Muscle of leg (tissue), 16 donors: ENCODE measurements at places on chromosomes 5 and 9. TPM values are rescaled to one million over a fixed set of nuclear protein-coding genes. Genes with fewer than 3 reads are reported as not detected.

DNA sequence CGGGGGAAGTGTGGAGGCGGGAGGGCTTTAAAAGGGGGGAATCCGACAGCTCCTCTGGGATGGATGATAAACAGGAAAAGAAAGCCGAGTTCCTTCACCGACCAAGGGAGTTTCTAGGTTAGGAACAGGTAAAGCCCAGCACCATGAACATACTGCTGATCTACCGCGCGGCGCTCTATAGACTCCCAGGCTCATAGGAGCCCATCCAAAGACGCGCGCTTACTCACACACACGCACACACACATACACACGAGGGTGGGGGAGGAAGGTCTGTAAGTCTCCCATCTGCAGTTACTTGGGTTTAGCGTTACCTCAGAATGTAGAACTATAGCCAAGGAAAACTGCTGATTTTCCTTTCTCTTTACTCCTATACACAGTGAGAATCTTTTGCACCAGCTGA is 2.6 kb upstream of the GABRB2 start:
- no peaks in the 10 kb centered on the region for H3K36me3 ChIP-seq
- peaks cover 51% of the 10 kb centered on the region for H3K27me3 ChIP-seq
- H3K27ac ChIP-seq: no peak overlapping the region
- peak overlapping the region; percentile 13 for H3K4me3 ChIP-seq

- H3K36me3 ChIP-seq: peaks cover 19% of the 10 kb centered on the region
- H3K4me3 ChIP-seq: no peak overlapping the region
- H3K27me3 ChIP-seq: no peaks in the 10 kb centered on the region
These were observed 14.1 kb upstream of the SLC25A51 start for GRCh38 chr9:37917801-37918664.

- no peak for DNase-seq
- H3K27ac ChIP-seq: no peak overlapping the region
- H3K4me3 ChIP-seq: no peak overlapping the region
- no peaks in the 10 kb centered on the region for H3K36me3 ChIP-seq
These were observed 18.8 kb downstream of the KLF9 start for GRCh38 chr9:70395652-70396051.

- no peak overlapping the region for H3K27ac ChIP-seq
- H3K36me3 ChIP-seq: no peaks in the 10 kb centered on the region
- no peaks in the 10 kb centered on the region for H3K27me3 ChIP-seq
- H3K4me3 ChIP-seq: no peak overlapping the region
These were observed 111.1 kb upstream of the FBXL7 start for GRCh38 chr5:15388866-15389265.

- H3K27ac ChIP-seq: no peak overlapping the region
- H3K36me3 ChIP-seq: no peaks in the 10 kb centered on the region
- DNase-seq: no peak
- no peak overlapping the region for H3K4me3 ChIP-seq
- no peaks in the 10 kb centered on the region for H3K27me3 ChIP-seq
- peaks cover 15% of the 10 kb centered on the region for H3K4me1 ChIP-seq
These were observed 51.3 kb upstream of the ASTN2 start for GRCh38 chr9:117466111-117466510.

GRCh38 chr5:171447226-171447625 is 27.8 kb downstream of the FGF18 start:
- no peak overlapping the region for H3K4me3 ChIP-seq
- peaks cover 28% of the 10 kb centered on the region for H3K4me1 ChIP-seq
- no peak overlapping the region for H3K27ac ChIP-seq
- H3K36me3 ChIP-seq: peaks cover 11% of the 10 kb centered on the region
- DNase-seq: no peak
- H3K27me3 ChIP-seq: peaks cover 8% of the 10 kb centered on the region

DNA sequence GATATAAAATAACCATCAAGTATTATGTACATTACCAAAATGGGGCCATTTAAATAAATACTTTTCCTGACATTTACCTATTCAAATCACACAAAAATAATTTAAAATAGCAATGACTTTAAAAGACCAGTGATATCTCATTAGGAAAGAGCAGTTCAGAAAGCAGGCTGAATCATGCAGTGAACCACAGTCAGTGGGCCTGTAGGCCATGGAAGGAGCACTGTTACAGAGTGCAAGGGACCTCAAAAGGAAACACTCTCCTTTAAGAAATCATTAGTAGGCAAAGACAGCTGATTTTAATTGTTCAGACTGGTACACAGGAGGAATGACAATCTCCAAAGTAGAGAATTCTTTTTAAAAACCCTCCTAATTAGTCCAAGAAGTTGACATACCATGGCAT is 283.5 kb upstream of the EFNA5 start:
- no peaks in the 10 kb centered on the region for H3K27me3 ChIP-seq
- no peak overlapping the region for H3K27ac ChIP-seq
- no peak for DNase-seq

DNA sequence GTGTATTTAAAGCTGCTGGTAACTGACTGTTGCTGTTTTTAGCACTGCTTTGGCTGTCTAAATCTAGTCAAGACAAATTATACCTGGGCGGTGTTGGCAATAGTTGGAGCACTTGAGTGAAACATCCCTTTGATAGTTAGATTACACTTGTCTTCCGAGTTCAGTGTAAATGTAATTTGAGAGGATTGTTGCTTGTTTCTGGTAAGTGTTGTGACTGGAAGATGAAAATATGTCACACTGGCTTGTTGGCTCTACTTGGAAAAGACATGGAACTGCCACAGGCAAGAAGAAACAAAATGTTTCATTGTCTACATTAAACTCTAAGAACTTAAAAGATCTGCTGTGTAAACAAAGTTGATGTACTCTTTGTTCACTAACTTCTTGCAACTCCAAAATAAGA is 49.2 kb upstream of the PTPRD start:
- no peak for DNase-seq
- no peaks in the 10 kb centered on the region for H3K4me1 ChIP-seq
- H3K27me3 ChIP-seq: no peaks in the 10 kb centered on the region
- H3K27ac ChIP-seq: no peak overlapping the region
- no peaks in the 10 kb centered on the region for H3K36me3 ChIP-seq
- no peak overlapping the region for H3K4me3 ChIP-seq

DNA sequence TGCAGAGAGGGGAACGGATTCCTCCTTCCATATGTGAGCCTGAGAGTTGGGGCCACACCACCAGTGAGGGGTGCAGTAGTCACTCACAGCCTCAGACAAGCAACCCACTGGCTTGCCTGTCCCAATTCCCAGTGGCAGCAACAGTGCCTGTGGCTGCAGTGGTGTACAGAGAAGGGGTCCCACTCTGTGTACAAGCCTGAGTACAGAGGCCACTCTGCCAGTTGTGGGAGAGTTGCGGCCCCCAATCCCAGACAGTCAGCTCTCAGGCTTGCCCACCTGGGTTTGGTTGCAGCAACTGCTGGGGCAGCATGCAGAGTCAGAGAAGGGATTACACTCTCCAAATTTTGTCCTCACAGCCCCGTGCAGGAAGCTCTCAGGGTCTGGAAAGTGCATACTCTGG is 133.2 kb upstream of the RFX3 start:
- H3K4me3 ChIP-seq: no peak overlapping the region
- no peaks in the 10 kb centered on the region for H3K36me3 ChIP-seq
- no peak overlapping the region for H3K27ac ChIP-seq
- DNase-seq: no peak

GRCh38 chr5:158013939-158014338 is 155.0 kb upstream of the CLINT1 start:
- H3K4me3 ChIP-seq: no peak overlapping the region
- H3K27me3 ChIP-seq: no peaks in the 10 kb centered on the region
- H3K4me1 ChIP-seq: no peaks in the 10 kb centered on the region
- peak; percentile 42 for DNase-seq

DNA sequence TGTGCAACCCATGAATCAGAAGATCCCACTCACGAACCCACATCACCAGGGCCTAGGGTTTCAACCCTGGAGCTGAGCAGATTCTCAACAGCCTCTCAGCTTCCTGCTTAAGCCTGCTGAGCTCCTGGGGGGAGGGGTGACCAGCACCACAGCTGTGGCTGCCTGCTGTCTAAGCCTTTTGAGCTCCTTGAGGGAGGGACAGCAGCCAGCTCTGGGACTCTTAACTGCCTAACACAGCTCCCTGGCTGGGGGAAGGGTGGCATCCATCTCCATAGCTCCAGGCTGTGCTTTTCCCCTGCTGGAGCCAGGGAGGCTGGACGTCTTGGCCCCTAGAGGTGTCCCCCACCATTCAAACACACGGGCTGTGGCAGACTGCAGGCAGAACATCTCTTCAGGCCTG is 250.3 kb downstream of the DMAC1 start:
- H3K36me3 ChIP-seq: no peaks in the 10 kb centered on the region
- peaks cover 11% of the 10 kb centered on the region for H3K4me1 ChIP-seq
- no peak overlapping the region for H3K4me3 ChIP-seq
- DNase-seq: peak; percentile 87

- DNase-seq: no peak
- no peak overlapping the region for H3K4me3 ChIP-seq
- no peak overlapping the region for H3K27ac ChIP-seq
- H3K4me1 ChIP-seq: no peaks in the 10 kb centered on the region
- H3K27me3 ChIP-seq: peaks cover 2% of the 10 kb centered on the region
- H3K36me3 ChIP-seq: no peaks in the 10 kb centered on the region
These were observed 18.8 kb upstream of the FAM13B start for GRCh38 chr5:138051441-138052296.

- H3K27ac ChIP-seq: no peak overlapping the region
- no peak for DNase-seq
These were observed 151.7 kb upstream of the ZNF366 start for GRCh38 chr5:72658761-72659540.

DNA sequence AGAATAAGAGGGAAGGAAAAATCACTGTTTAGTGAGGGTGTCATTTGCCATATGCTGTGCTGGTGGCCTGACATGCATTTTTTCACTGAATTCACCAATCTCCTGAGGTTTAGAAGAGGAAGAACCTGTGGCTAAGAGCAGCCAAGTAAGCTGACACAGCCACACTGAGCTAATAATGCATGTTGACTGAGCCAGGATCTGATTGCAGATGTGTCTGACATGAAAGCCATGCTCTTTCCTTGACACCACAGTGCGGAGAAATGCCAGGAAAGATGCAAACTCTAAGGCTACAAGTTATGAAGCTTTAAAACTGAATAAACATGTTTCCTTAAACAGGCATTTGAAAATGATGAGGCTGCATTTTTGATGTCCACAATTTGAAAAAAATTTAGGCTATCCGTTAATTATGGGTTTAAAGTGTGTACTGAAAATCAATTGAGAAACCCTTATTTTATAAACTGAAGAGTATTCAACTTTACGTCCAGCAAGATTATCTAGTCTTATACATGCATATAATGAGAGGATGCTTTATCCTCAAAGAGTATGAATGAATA is 208.6 kb downstream of the FBN2 start:
- peak overlapping the region; percentile 31 for H3K27ac ChIP-seq
- H3K4me3 ChIP-seq: no peak overlapping the region
- H3K27me3 ChIP-seq: no peaks in the 10 kb centered on the region
- DNase-seq: peak; percentile 93
- peaks cover 2% of the 10 kb centered on the region for H3K4me1 ChIP-seq

The CFAP77 gene
- total RNA-seq: not detected

The WWC1 gene
- 0.89 TPM for total RNA-seq

The TMEM215 gene
- 0.66 TPM for total RNA-seq

The SIT1 gene
- 0.09 TPM for total RNA-seq

The TOMM5 gene
- 114 TPM for total RNA-seq

The SPINK14 gene
- total RNA-seq: not detected

The C9 gene
- total RNA-seq: 0.22 TPM
